Naive thymus-derived CD8-positive, alpha-beta T cell (primary cell): ENCODE measurements at places on chromosomes 5 and 9. TPM values are rescaled to one million over a fixed set of nuclear protein-coding genes. Genes with fewer than 3 reads are reported as not detected.

Gene SLC36A2
- total RNA-seq, result not detected

DNA sequence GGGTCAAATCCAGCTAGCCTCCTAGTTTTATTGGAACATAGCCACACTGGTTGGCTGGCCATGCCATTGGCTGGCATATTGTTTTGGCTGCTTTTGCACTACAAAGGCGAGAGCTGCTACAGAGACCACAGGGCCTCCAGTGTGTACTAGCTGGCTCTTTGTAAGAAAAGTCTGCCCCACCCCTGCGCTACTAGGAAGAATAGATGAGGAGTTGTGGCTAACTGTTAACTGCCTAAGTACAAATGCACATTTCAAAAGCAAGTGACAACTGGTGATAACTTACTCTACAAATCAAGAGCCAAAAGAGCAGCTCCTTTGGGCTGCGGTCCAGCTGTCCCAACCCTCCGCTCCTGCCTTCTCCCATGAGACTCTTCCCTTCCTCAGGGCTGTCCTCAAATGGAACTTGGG is 63.9 kb downstream of the SERINC5 start:
- DNase-seq, result peak; percentile 50
- peaks cover 90% of the 10 kb centered on the region for H3K4me1 ChIP-seq
- H3K36me3 ChIP-seq, result no peaks in the 10 kb centered on the region
- H3K27ac ChIP-seq, result peak overlapping the region; percentile 96
- H3K4me3 ChIP-seq, result peak overlapping the region; percentile 82

Gene LCN1
- not detected for total RNA-seq

GRCh38 chr9:133448487-133448972 is 11.2 kb upstream of the CACFD1 start:
- H3K27ac ChIP-seq, result no peak overlapping the region
- no peak for DNase-seq
- H3K4me3 ChIP-seq, result no peak overlapping the region
- H3K27me3 ChIP-seq, result peaks cover 2% of the 10 kb centered on the region
- H3K4me1 ChIP-seq, result no peaks in the 10 kb centered on the region
